ENCODE measurements at places on chromosomes 12 and 14.

- DNase-seq, result no peak
Measured at GRCh38 chr14:74524076-74524811, 30.7 kb downstream of the ISCA2 start.

DNA sequence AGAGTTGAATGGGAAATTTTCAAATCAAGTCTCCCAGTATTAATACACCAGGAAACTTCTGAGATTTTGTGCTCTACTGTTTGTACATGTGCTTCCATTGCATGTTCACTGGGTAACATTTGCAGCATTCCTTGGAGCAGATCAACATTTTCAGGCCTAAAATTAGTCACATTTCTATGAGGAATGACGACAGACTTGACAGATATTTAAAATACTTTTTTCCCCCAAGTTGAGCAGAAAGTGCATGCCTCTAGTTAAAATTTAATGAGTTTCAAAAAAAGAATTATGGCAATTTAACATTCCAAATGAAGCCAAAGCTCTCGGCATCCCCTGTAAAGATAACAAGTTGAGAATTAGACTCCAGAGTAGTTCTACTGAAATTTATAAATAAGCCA lies 72.3 kb downstream of the C12orf42 start:
- DNase-seq, result no peak

DNA sequence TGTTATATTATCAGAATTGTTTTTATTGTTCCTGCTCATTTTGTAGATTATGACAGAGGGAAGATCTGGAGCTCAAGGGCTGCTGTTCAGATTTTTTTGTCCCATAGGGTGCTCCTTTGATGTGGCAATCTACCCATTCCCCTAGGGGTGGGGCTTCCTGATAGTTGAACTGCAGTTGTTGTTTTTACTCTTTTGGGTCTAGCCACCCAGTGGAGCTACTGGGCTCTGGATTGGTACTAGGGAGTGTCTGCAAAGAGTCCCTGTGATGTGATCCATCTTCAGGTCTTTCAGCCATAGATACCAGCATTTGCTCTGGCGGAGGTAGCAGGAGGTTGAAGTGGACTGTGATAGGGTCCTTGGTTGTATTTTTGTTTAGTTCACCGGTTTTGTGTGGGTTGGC lies 57.9 kb upstream of the SLCO1B1 start:
- no peak for DNase-seq

DNA sequence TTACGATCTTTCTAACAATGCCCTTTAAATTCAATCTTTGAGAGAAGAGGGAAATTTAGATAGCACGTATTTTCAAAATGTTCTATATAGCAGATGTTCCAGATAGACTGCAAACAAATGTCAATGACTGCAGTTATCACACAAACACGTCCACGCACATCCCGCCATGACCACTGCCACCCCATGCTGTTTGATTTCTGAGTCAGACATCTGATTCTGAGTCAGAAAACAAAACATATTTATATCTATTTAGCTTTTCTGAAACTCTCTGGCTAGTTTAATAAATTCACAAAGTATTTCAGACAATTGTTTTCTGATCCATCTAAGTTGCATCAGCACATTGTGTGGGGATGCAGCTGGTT lies 105.9 kb upstream of the BCAT1 start:
- no peak for DNase-seq

- no peak for DNase-seq
Measured at GRCh38 chr12:30296486-30296885, 399.2 kb downstream of the IPO8 start.

DNA sequence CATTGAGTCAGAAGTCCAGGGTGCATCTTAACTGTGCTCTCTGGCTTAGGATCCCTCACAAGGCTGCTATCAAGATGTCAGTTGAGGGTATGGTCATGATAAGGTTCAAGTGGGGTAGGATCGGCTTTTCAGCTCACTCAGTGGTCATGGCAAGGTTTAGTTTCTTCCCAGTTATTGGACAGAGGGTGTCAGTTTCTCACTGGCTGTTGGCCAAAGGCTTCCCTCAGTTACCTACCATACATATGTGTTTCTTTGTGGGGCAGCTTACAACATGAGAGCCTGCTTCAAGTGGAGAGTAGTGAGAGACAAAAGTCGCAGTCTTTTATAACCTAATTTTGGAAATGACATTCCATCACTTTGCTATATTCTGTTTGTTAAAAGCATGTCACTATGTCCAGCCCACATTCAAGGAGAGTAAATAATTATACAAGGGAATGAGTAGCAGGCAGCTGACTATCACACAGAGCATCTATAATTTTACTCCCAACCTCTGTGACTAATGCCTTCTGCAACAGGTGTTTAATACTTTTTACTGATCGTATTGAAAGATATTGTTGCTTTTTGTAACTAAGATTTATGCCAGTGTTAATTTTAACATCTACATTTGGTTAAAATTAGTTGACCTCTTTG lies 572.8 kb upstream of the FBXO33 start:
- DNase-seq, result no peak

DNA sequence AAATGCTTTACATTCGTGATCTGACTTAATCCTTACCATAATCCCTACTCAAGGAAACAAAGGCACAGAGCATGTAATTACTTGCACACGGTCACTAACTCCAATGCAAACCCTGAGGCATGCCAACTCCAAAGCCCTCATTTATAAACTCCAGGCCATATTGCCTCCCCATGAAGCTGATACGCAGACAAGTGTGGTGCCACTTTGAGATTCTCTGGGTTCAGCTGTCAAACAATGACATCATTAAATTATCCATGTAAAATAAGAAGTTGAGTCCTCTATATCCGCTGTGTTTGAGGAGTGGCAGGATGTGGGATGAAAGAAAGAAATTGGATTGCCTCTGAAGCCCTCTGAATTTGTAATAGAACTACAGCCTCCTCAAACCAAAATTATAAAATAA lies 62.8 kb downstream of the ANO4 start:
- no peak for DNase-seq

DNA sequence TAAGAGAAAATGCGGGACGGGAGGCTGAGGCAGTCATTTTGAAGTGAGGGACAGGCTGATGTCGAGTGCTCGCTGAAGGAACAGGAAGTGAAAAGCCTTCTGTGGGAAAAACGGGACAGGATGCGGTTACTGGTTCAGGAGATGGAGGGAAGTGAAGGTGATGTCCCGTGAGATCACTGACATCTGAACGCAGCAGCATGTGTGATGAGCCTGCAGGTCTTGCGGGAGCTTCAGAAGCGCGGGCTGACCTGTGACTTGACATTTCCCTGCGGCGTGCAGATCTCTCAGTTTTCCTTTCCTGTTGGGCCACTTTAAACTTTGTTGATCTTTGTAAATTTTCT lies 77.8 kb downstream of the DDX51 start:
- no peak for DNase-seq

GRCh38 chr12:40405419-40405818 lies 180.6 kb downstream of the LRRK2 start:
- DNase-seq, result no peak

GRCh38 chr14:53924753-53925152 lies 31.9 kb downstream of the BMP4 start:
- no peak for DNase-seq

DNA sequence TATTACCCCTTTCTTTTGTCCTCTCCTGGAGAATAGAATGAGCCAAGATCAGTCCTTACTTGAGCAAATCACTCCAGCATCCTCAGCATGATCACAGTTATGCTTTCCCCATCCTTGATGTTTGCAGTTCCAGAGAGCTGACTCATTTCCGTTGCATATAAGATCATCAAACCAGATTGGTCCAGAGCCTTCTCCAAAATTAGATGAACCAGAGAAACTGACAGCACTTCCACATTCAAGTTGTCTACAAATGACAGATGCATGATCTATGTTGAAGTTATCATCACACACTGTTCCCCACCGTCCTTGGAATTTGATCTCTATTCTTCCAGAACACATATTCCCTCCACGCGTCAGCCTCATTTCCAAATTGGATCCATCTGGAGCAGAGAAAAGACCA lies 4.8 kb downstream of the CD163 start:
- no peak for DNase-seq

GRCh38 chr14:106318700-106319099 lies 792.3 kb downstream of the TMEM121 start:
- DNase-seq, result peak; percentile 22

GRCh38 chr12:3261782-3262359 lies 184.7 kb downstream of the TSPAN9 start:
- no peak for DNase-seq
